HL-60 (cell line): ENCODE measurements at places on chromosomes 12 and 14.

DNA sequence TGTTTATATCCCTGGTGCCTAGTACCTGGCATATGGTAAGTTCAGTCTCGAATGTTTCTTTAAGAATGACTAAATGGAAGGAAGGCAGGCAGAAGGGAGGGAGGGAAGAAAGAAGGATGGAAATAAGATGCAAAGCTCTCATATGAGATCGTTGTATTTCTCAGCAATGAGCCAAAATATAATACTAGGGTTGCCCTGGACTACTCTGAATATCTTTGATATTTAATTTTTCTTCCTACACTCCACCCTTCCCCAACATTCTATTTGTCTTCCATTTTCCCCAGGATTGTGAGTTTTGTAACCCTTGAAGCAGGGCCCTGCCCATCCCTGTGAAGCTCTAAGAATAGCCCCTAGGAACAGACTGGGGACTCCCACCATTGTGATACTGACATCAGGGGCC lies 43.9 kb downstream of the GUCY2C start:
- no peak for DNase-seq

GRCh38 chr12:116910645-116911451 lies at the start of gene FBXW8:
TSS of gene FBXW8 (plus strand) at chr12:116910950. CDS start at chr12:116911038, 88 bp downstream.
- peak; percentile 58 for DNase-seq

DNA sequence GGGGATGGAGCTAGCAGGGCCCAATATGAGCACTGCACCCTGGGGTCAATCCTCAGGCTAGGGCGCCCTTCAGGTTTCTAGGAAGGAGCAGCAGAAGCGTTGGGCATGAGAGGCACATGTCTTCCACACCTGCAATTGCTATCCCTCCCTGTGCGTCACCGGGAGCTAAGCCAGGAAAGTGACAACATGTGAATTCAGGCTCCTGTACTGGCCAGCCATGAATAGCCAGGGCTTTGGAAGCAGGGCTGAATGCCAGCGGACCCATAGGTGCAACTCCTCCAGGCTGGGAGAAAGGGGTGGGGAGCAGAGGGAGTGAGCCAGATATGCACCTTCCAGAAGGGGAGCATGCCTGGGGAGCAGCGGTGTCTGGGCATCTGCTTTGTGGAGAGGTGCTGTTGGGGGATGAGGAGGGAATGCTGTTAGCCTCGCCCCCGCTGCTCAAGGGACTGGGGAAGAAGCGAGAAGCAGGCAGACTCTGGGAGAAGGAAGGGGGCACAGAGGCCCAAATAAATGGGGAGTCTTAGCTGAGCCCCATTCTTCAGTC lies 6.1 kb downstream of the HOXC5 start:
- DNase-seq, result no peak

GRCh38 chr12:83335748-83336147 lies 649.0 kb downstream of the TMTC2 start:
- no peak for DNase-seq

GRCh38 chr12:46458500-46459102 lies 86.0 kb upstream of the SLC38A2 start:
- DNase-seq, result no peak

- no peak for DNase-seq
Measured at GRCh38 chr14:23861666-23862065, 91.9 kb upstream of the DHRS4 start.

DNA sequence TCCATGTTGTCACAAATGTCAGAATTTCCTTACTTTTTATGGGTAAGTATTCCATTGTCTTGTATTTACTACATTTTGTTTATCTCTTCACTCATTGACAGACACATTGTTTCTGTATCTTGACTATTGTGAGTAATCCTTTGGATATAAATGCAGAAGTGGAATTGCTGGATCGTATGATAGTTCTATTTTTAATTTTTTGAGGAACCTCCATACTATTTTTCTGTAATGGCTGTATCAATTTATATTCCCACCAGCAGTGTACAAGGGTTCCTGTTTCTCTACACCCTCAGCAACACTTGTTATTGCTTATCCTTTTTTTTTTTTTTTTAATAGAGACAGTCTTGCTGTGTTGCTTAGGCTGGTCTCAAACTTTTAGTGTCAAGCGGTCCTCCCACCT lies 3.5 kb upstream of the KICS2 start:
- no peak for DNase-seq

- no peak for DNase-seq
Measured at GRCh38 chr12:52246720-52247621, 13.9 kb downstream of the KRT7 start.

DNA sequence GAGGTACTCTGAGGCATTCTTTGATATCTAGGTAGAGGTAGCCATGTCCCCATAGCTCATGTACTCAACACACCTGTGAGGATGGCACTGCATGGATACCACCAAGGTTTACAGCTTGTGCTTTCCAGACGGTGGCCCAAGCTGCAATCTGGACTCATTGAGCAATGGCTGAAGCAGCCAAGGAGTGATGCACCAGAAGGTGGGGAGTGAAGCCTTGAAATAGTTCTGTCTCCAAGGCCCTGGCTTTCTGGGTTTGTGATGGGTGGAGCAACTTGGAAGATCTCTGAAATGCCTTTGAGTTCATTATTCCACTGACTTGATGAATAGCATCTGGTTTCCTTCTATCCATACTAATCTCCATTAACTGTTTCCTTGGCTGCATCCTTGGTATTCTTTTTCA lies 290.0 kb upstream of the NOVA1 start:
- no peak for DNase-seq

- no peak for DNase-seq
Measured at GRCh38 chr12:91180582-91181395, 1.8 kb downstream of the DCN start.

DNA sequence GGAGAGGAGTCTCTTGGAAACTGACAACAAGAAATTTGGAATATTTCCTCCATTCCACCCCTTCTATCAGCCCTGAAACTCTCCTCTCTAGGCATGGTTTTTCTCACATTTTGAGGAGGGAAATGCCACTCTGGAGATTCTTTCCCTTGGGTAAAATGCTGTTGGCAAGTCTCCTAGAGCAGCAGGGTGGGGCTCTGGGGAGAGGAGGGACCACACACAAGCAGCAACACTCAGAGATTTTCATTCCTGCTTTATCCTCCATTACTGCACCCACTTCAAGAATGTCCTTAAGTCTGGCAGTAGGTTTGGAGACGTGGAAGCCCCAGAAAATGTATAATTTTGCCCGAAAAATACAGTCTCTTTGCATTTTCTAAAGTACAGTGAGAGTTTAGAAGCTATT lies 130.8 kb upstream of the FLRT2 start:
- no peak for DNase-seq

DNA sequence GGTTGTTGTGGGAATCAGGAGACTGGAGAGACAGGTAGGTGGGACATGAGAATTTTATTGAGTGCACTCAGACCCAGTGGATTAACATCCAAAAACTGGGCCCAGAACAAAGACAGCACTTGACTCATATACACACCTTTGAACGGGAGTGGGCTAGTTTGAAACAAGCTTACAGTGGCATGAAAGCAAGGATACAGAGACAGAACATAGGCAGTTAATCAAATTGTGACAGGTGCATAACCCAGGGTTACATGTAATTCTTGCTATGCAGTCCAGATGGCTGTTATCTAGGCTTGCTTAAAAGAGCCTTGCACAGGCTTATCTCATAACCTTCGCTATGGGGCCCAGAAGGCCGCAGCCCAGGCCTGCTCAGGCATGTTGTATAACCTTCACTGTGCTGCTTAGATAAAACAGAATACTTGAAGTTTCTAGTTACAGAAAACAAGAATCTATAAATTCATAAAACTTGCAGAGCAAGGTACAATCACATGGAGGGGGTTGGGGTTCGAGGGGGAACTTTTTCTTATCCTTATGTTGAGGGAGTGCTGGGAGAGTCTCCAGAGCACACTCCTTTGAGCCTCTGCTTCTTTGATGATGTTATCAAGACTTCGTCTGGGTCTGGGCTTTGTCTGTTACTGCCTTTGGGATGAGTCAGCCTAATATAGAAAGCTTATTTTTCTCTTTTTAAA lies 81.7 kb downstream of the TNFAIP2 start:
- DNase-seq, result no peak

- no peak for DNase-seq
Measured at GRCh38 chr14:62099091-62099490, 336.9 kb downstream of the SNAPC1 start.

DNA sequence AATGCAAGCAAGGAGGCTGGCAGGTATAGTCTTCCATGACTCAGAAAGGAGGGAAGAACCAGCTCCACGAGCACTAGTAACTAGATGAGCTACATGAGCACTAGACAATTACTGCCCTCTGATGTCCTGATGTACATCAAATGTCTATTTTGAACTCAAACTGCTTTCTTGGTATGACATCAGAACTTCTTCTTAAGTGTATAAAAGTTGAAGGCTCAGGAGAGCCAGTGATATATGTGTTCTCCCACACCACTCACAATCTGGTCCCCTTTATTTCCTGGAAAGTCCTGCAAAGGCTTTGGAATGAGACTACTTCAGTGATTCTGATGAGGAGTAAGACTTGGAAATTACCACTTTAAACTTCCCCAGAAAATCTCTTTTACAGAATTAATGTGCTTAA lies 18.5 kb upstream of the DHRS7 start:
- no peak for DNase-seq

- no peak for DNase-seq
Measured at GRCh38 chr14:68995731-68996130, 16.6 kb upstream of the ACTN1 start.

DNA sequence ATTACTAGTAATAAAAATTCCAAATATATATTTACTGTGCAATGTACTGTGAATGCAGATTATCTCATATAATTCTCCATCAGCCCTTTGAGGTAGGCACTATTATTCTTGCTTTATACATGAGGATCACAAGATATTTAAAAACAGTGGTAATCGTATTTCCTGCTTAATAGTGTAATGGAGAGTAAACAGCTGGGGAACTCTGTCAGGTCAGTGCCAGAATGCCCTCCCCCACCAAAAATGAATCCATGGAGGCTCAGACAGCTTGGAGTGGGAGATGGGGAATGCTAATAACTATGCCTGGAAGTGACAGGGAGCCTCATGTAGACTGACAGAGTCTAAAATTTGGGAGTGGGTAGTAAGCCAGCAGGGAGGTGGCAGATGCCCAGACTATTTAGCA lies 153.6 kb downstream of the PAH start:
- DNase-seq, result no peak

- no peak for DNase-seq
Measured at GRCh38 chr14:60722107-60722356, 2.1 kb downstream of the SIX4 start.

GRCh38 chr12:4423528-4424195 lies 22.0 kb downstream of the FGF6 start:
- no peak for DNase-seq

- no peak for DNase-seq
Measured at GRCh38 chr12:51751661-51752060, 96.9 kb downstream of the FIGNL2 start.

DNA sequence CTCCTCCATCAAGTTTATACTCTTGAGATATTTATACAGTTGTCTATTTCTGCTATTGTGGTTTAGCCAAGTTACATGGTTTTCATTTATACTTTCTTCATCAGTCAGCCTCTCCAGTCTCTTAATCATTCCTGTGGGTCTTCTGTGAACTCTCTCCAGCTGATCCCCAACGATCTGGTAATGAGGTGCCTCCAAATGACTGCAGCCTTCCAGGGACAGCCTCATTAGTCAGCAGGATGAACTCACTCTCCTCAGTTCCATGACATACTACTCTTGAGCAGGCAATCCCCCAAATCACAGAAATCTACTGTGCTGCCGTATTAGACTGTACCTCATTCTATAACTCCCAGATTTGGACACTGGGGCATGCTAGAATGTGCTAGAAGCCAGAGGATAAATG lies 15.3 kb downstream of the AREL1 start:
- DNase-seq, result no peak

GRCh38 chr14:76208340-76208739 lies 56.6 kb downstream of the GPATCH2L start:
- DNase-seq, result no peak
